ENCODE measurements at places on chromosomes 12 and 14.

DNA sequence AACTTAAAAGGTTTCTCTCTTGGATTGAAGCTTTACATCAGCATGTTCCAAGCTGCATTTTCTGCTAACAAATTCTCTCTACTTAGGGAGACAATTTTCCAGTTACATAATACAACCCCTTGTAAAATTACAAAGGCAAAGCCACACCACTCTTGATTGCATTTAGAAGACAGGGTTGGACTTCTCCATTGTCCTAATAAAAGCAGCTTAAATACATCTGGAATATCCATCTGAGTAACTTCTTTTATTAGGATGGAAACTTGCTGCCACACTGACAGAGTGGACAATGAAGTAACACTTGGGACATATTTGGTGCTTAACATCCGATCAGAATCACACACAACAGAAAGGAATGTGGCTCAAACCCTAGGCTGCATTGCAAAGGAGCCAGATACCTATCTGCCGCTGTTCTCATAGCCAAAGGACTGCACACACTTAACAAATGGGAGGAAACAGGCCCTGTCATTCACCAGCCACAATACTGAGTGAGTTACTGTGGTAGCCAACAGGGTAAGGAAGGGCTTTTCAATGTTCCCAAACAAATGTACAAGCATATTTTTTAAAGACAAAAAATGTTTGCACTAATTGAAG lies 157.2 kb downstream of the PAX9 start:
- DNase-seq, result no peak

DNA sequence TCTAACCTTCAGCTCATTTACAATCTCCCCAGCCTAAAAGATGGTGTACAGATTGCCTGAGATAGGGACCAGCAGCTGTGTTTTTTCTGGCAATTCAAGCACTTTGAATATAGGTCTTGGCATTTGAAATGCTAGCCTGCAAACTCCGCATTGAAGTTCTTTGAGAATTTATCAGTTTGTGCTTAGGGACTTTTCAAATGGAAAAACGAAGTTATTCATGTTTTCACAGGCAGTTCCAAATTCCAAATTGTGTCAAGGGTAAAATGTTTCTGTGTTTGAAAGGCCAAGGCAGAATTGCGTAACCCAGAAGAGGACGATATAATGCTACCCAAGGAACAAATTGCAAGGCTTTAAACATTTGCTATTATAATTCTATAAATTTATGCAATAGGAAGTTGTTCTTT lies 168.9 kb upstream of the RASSF8 start:
- no peak for DNase-seq

GRCh38 chr14:45651890-45652289 lies 398.9 kb upstream of the MIS18BP1 start:
- DNase-seq, result no peak

DNA sequence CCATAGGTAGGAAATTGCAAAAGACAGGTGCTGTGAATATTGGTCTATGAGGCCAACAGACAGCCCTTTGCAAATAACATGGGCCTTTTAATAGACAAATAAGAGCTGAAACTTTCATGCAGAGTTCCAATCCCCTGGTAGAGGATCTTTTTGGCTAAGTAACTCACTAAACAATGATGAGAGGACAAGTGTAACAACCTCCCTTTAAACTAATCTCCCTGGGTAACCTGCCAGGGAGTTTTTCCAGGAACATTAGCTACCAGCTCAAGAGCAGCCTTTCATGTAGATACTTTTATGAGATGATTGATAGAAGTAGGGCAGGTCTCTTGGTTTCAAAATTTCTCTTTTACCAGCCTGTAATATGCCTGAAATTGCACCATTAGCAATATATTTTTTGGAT lies 13.8 kb upstream of the CACNA1C start:
- DNase-seq, result no peak

GRCh38 chr14:100393362-100393761 lies 70.2 kb downstream of the SLC25A47 start:
- DNase-seq, result no peak
